ENCODE measurements at places on chromosomes 3 and 15.

GRCh38 chr3:9815986-9816385 is 5.9 kb downstream of the TTLL3 start:
- no peak for DNase-seq

- no peak for DNase-seq
Measured at GRCh38 chr3:127135241-127136023, 57.5 kb upstream of the PRR23E start.

GRCh38 chr15:91228890-91229289 is 128.8 kb downstream of the SV2B start:
- DNase-seq = no peak

DNA sequence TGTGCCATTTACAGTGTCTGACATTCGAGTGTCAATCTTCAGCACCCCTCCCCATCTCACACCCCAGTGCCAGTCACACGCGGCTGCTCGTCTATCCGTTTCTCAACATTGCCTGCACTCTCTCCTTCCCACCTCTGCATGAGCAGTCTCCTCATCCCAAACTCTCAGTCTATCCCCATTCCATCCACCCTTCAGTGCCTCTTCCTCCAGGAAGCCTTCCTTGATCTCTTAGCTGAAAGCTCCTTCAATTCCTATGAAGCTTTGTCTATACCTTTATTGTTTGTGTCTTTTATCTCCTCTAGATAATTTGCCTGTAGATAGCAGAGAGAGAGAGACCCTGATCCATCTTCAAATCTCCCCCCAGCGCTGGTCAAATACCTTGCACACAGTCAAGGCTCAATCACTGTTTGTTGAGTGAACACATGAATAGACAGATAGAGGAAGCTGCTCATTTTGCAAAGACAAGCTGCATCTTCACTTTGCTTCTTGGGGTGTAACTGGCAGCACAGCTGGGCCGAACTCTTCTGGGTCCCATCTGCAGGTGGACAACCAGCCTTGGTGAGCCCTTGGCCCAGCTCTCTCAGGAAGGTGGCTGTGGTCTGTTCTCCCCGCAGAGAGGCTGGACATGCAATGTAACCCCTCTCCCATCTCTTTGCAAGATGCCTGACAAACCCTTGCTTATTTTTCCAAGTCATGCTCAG is 52.8 kb downstream of the ITGA11 start:
- no peak for DNase-seq

DNA sequence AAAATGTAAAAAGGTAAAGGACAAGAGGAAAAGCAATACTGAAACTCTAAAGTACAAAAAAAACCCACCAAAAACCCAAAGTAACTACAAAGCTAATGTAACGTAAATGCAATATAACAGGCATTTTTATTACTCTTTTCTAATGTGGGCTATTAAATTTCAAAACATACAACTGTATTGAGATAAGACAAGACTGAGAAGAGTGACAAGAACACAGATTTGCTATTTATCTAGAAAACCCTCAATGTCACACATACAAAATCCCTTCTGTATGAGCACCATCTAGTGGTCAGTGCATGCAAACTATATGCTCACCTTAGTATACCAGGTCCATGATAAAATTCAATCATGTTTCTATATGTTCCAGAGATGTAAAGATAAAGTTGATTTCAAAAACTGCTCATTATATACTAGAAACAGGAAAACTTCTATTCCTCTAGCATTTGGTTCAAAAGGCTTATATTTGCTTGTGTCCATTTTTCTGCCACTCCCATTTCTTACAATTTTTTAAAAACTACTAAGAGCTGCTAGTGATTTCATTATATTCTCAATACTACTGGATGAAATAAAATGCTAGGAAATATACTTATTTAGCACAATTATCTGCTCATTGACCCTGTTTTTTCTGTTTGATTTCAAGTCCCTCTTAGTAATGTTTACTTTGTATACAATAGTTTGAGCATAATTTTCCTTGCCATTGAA is 111.4 kb downstream of the DLG1 start:
- DNase-seq = peak; percentile 53

GRCh38 chr3:31908391-31909097 is 72.5 kb downstream of the OSBPL10 start:
- DNase-seq = no peak

DNA sequence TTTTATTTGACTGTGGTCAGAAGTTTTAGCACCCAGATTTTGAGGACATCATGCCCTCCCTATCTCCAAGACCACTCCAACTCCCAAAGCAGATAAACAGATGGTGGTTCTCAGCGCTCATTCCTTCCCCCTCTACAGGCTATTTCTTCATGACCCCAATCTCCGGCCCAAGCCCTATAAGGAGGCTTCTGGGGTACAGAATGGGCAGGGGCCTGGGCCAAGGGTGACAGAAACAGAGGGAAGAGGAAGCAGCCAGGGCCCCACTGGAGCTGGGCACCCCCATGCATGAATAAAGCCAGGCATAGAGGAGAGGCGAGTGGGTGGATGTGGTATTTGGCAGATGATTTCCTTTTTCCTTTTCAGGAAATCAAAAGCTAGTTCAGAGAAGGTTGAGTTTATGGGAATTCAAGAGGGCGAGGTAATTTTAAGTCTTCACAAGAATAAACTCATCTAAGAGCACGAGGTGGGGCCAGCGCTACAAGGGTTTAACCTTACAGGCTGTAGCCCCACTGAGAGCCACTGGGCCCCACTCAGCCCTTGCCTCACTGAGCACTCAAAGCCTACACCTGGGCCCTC is 104.8 kb upstream of the HERC1 start:
- no peak for DNase-seq

DNA sequence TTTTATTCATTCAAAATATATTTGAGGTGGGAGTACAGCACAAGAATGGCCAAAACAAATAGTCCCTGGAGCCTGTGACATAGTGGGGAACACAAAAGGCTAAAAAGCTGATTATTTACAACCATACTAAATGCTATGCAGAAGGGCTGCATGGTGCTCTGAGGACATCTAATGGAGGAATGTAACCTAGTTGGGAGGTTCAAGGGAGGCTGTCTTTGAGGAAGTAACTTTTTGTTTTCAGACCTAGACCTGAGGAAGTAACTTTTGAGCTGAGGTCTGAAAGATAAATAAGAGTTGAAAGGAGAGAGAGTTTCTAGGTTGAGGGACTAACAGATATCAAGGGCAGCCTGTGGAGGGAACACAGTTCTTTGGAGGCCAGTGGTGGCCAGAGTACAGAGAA is 34.8 kb upstream of the RASA2 start:
- no peak for DNase-seq

DNA sequence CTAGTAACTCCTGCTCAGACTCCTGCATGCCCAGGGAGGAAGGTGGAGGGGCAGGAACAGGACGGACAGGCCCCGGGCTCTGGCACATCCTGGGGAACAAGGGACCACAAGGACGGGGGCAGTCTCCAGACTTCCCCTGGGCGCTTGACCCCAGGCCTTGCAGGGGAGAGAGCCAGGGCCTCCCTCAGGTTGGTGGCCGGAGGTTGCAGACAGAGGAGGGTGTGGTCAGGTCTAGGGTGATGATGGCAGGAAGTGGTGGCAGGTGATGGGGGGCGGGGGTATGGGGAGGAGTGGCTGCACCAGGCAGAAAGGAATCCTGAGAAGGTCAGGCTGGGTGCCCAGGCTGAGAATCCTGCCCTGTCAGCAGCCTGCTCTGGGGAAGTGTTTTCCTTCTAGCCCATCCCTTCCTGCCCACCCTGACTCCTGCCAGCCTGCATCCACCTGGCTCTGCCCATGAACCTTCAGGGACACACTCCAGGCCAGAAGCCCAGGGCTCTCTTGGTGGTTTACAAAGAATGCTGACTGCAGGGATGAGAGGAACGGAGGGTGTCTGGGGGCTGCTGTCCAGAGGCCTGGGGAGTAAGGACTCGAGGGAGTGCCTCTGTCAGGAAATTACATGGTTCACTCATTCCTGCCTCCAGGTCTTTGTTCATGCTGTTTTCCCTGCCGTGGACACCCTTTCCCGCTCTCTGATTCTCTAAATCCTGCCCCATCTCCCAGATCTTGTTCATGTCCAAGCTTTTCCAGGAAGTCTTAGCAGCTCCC is 15.8 kb downstream of the LOXL1 start:
- DNase-seq = no peak

DNA sequence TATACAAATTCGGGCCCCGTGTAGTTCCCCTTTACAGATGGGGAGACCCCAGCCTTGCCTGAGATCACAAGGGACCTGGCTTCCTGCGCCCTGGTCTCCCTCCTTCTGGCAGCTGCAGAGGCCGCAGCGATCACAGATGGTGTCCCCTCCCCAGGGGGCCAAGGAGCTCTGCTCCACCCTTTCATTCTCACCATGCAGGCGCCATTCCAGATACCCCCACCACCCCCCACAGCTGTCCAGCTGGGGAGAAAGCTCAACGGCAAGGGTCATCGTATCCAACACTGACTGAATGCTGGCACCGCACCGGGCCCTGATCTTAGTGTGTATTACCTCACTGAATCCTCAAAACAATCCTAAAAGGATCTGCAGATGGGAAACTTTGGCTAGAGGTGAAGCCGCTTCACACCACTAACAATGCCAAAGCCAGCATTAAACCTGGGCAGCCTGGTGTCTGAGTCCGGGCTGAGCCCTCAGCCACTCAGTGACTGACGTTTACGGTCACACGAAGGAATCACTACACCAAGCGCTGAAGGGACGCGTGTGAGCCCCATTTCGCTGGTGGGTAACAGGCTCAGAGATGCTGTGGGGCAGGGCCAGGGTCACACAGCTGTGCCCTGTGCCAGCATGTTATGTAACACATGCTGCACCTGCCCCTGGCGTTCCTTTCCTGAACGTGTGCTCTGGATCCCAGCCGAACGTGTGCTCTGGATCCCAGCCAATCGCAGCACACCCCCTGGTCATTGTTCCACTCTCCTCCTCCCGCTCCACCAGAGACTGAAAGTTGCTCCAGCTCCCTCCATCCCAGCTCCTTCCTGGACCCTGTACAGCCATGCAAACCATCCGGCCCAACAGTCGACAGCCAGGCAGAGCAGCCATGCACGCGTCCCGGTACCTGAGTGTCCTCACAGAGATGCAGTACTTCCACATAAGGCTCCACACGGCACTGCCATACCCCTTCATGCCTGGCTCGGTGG is 51.8 kb downstream of the IQSEC1 start:
- no peak for DNase-seq

DNA sequence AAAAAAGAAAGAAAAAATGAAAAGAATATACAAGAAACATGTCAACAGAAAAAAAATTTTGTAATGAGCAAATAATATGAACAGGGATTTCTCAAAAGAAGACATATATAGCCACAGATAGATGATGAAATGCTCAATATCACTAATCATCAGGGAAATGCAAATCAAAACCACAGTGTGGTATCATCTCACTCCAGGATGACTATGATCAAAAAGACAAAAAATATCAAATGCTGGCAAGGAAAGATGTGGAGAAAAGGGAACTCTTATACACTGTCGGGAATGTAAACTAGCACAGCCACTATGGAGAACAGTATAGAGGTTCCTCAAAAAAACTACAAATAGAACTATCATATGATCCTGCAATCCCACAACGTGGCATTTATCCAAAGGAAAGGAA is 94.1 kb downstream of the C3orf70 start:
- no peak for DNase-seq

Measured in NCI-H1417 treated with DMSO at 0.1 percent for 48 hours (cell line).